ENCODE measurements at places on chromosomes 1 and 21. TPM values are rescaled to one million over a fixed set of nuclear protein-coding genes. Genes with fewer than 3 reads are reported as not detected.
A peak's percentile ranks its signal among the peaks of the same experiment; 100 is the strongest.

- no peak for DNase-seq
These were observed 10.6 kb downstream of the OR2W3 start for GRCh38 chr1:247905910-247906503.

DNA sequence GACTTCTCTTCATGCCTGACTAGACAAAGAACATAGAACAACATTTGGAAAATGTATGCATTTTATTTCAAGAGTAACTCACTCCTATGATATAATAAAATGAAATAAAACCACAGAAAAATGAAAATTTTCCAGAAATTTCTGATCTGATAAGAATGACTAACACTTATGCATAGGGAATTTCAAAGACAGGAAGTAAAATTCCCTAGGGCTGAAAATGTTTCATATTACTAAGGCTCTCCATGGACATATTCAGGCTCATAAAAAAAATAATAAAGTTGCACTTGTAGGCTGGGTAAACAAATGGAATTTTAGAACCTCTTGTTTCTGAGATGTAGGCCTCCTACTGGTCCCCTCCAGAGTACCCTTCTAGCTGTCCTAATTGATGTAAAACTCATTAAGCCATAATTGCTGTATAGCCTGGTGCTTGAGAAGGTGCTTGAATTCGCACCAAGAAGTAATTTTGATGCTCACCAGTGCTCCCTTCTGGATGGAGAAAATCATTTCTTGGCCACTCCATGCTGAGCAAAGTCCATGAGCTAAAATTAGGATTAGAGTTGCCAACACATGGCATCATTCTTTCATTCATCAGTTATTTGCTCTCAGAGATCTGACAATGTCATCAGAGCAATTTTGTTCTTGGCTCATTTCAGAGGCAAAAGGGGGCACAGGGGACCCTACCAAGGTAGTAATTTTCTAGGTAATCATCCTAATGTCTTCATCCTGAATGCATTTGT lies 641.0 kb upstream of the CAMK1G start:
- DNase-seq, result no peak

- peak; percentile 86 for DNase-seq
These were observed 8.0 kb upstream of the TNFRSF14 start for GRCh38 chr1:2548068-2548589.

- peak; percentile 19 for DNase-seq
These were observed 42.2 kb downstream of the LRRC53 start for GRCh38 chr1:74470251-74470650.

- DNase-seq, result no peak
These were observed 15.8 kb downstream of the RNF223 start for GRCh38 chr1:1058088-1058905.

DNA sequence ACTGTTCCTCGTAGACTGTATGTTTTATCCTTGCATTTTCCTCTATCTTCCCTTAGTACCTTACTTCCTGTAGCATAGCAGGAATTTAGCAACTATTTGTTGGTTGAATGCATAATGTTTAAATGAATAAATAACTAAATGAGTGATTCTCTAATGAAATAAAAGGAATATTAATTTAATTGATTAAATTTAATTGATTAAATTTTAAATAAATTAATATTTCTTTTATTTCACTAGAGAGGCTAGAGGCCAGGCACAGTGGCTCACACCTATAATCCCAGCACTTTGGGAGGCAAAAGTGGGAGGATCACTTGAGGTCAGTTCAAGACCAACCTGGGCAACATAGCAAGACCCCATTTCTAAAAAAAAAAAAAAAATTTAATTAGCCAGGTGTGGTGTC lies 25.8 kb downstream of the C8B start:
- DNase-seq, result no peak

DNA sequence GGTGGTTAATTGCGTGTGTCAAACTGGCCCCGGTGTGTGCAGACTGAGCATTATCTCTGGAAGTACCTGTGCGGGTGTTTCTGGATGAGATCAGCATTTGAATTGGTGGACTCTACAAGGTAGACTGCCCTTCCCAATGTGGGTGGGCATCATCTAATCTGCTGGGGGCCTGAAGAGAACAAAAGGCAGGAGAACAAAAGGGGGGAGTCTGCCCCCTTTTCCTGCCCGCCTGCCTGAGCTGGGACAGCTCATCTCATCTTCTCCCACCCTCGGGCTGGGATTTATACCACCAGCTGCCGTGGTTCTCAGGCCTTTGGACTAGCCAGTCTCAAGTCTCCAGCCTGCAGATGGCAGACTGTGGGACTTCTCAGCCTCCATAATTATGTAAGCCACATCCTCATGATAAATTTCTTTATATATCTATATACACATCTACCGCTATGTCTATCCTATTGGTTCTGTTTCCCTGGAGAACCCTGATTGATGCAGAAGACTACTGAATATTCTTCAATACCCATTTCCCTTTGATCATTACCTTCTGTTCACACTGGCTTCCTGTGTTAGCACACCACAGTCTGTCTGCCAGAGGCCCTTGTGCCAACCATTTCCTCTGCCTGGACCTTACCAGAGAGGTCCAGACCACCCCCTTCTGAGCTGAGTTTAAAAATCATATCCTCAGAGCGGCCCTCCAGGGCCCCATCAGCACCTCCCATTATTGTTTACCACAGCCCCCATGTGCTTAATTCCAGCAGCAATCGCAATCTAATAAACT lies 25.2 kb downstream of the RCAN1 start:
- DNase-seq, result no peak

DNA sequence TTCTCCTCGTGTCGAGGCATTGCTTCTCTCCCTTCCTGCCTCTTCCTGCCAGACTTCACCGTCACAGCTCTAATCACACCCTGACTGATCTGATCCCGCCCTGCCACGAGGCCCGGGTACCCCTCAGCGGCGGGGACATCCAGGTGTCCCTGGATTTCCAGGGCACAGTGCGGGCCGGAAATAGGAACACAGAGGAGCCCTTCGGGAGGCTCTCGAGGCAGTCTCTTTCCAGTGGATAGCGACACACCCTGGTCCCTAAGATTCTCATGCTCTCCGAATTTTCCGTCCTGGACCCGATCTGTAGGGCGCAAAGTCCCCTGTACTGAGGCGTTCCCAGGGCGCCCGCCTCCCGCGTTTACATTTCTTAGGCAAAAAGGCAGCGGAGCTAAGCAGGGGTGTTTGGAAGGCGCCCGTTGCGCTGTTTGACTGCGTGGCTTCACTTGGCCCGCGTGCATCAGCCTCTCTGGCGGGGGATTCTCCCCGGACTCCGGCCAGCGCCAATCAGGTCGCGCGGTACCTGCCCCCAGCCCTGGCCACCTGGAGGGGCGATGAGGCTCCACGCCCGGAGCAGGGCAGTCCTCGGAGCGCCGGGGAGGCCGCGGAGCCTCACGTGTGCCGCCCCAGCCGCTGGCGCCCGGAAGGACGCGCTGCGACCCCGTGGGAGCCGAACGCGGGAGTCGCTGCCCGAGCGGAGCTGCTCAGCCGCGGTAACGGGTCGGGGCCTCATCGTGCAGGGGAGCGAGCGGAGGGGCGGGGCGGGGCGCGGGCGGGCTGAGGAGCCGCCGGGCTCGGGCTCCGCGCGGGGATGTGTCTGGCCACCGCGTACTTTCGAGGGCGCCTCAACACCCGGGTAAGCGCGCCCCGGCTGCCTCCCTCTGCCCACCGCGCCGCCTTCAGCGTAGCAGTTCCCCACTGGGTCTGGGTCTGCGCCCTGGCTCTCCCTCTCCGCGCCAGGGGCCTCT lies at the start of gene FAM163A:
TSS of gene FAM163A (plus strand) at position 575 of the 962 bp plus-strand sequence. CDS start 69,807 bp downstream, outside the sequence.
- DNase-seq, result peak; percentile 38

The INKA2 gene
- total RNA-seq, result 17.7 TPM
